ENCODE measurements at places on chromosomes 13 and 19. TPM values are rescaled to one million over a fixed set of nuclear protein-coding genes. Genes with fewer than 3 reads are reported as not detected.

Gene IGSF23
- total RNA-seq = not detected

Gene COX7A1
- not detected for total RNA-seq

Gene COL4A2
- total RNA-seq = 54.6 TPM

Gene SERPINE3
- total RNA-seq = not detected

Gene EFNB2
- total RNA-seq = 45.7 TPM

Gene MADCAM1
- total RNA-seq = 0.25 TPM

Gene GIPR
- total RNA-seq = not detected

Gene TEX26
- total RNA-seq = not detected

Gene SLC39A3
- total RNA-seq = 21.3 TPM

Gene C19orf67
- total RNA-seq = not detected

Gene ZGLP1
- total RNA-seq = 3.8 TPM

Gene LILRB2
- not detected for total RNA-seq

Gene NAPSA
- 0.49 TPM for total RNA-seq

Gene ZNF329
- total RNA-seq = 2.9 TPM

Gene GFY
- not detected for total RNA-seq

Gene PTGER1
- 0.29 TPM for total RNA-seq

Gene NEK5
- 0.21 TPM for total RNA-seq

Gene NLRP4
- total RNA-seq = not detected

Gene PRR22
- 6.4 TPM for total RNA-seq

Gene LAMP1
- total RNA-seq = 141 TPM

All from MCF 10A (cell line).